Posterior cingulate gyrus (tissue), 11 donors: ENCODE measurements at places on chromosomes 2 and 18.

DNA sequence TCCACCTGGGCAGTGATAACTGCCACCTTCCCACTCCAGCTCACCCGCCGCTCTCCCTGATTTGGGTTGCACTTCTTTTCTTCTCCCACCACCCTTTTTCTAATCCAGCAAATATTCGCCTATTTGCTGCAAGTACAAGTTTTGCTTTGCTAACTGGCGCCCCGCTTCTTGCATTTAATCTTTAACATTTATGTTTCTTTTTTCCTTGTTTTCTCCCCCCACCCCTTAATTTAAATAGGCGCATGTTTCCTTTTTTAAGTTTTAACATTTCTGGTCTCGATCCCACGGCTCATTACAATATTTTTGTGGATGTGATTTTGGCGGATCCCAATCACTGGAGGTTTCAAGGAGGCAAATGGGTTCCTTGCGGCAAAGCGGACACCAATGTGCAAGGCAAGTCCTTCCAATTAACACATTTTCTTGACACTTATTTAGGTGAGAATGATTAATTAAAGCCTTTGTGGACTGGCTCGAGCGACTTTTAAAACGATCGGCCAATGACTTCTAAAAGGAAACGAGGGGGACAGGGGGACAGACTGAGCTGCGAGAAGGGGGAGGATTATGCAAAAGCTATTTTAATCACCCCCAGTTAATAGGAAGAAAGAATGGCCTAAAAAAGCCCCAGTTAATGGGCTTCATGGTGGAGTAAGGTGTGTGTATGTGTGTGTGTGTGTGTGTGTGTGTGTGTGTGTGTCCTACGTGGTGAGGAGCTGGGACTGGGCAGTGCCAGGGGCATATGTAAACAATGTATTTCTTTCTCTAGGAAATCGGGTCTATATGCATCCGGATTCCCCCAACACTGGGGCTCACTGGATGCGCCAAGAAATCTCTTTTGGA, 1.6 kb downstream of the TBR1 start:
- no peak for DNase-seq

- no peak for DNase-seq
Observed at GRCh38 chr2:126788113-126788512, 110.6 kb upstream of the TEX51 start.

DNA sequence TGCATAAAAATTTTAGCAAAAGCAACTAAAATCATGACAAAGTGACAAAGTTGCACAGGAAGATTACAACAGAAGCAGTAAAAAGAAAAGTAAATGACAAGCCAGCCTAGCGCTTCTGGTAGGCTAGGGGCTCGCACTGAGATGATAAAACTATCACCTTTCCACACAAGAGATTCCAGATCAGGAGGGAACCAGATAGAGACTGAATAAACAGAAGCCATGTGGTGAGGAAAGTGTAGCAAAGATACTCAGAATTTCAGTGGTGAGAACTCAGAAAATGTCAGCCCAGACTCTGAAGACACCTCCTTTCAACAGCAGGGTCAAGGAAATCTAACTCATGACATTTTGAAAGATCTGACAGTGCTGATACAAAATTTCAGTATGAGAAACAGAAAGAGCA, 77.4 kb upstream of the DNAJC10 start:
- no peak for DNase-seq

DNA sequence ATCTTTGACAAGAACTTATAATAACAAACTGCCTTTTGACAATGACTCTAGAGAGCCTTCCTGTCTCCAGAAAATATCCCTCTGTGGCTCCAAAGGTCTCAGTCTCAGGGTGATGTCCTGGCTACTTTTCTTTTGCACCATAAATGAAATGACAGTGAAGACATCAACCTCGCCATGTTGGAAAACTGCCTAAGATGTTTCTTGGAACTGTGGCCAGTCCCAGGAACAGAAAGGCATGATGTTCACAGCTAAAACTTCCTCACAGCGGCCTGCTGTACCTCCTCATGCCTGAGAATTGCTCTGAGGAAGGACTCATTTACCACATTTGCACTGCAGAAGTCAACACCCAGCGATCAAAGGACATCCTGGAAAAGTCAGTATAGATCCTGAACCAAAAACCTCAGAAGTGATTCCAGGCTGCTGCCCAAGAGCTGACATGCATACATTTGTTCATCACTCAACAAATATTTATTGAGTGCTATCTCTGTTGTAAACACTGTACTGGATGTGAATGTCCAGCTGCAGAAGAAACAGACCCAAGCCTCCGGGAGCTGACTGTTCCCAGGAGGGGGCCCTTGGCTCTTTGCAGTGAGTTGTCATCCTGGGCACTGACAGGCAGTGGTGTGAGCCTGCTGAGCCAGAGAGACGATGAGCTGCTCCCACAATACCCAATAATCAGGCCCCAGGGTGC, 64.3 kb upstream of the ACSL3 start:
- DNase-seq, result no peak

DNA sequence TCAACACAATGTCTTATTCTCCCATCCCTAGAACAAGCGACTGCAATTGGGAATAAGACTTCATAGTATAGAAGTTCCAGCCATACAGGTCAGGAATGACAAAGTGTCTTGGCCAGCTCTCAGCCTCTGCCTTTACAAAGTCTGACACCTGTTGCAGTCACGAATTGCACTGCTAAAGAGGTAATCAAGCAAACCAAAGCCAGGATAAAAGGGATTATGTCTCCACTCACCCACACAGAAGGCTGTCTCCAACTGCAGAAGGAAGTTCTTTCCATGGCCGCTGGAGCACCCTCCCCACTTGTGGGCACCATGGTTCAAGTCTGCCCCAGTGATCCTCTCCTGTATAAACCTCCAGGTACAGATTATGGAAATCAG, 114.8 kb upstream of the PKDCC start:
- DNase-seq, result no peak

DNA sequence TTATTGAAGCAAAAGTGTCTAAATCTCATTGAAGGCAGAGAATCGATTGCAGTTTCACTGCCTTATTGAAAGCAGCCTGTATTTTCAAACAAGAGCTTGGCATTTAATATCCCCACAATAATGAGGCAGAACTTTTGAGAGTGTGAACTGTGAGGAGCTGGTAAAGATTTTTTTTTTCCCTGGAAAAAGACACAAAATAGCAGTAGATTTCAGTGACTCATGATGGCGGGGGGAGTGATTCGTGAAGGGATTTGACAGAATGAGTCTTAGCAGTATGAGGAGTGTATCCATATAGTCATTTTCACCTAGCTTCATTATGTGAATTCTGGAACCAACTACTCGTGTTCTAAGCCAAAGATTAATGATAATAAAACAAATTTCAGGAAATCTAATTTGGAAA, 242.9 kb downstream of the ARL6IP6 start:
- DNase-seq, result no peak

GRCh38 chr2:71937396-71937795, 210.3 kb downstream of the CYP26B1 start:
- no peak for DNase-seq

- DNase-seq, result peak; percentile 46
Observed at GRCh38 chr2:232523682-232524597, 2.0 kb upstream of the CHRND start.

DNA sequence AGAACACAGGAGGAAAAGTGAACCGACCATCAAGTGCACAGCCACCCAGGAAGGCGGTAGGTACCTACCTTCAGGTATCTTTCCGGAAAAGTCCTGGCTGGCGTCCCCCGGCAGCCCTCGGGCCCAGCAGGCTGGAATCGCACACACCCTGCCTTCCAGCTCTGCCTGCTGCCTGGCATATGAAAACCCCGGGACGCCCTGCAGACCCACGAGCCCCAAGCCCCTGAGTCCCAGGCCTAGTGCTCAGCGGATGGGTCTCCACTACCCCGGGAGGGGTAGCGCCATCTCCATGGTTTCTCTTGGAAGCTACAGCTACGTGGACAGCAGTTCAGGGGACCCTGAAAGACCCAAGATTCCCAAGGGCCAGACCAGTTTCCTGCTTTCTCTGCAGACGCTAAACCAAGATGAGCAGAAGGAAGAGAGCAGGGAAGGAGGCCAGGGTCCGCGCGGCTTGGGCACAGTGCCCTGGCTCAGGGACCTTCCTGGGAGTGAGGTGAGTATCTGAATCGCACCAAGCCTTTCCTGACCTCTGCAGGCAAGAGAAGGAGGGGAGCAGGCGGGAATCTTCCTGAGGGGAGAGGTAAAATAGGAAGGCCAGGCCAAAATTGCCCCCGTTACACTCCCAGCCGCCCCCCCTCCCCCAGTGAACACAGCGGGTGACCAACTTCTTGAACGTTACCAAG, 80.4 kb downstream of the ARHGEF4 start:
- no peak for DNase-seq

DNA sequence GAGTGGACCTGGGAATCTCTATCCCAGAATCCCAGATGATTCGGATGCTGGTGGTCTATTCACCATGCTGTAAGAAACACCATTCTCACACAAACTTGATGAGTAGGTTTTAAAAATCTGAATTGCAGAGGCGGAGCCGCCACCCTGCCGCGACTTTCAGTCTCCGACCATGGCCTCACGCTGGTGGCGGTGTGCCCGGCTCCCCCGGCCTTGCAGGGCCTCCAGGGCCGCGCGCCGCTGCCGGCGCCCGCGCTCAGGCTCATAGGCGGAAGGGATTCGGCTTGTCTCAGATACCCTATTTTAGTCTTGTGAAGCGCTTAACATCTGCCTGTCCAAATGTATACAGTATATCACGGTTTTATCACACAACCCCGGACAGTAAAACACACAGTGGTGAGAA, 2.6 kb upstream of the PPM1B start:
- no peak for DNase-seq

DNA sequence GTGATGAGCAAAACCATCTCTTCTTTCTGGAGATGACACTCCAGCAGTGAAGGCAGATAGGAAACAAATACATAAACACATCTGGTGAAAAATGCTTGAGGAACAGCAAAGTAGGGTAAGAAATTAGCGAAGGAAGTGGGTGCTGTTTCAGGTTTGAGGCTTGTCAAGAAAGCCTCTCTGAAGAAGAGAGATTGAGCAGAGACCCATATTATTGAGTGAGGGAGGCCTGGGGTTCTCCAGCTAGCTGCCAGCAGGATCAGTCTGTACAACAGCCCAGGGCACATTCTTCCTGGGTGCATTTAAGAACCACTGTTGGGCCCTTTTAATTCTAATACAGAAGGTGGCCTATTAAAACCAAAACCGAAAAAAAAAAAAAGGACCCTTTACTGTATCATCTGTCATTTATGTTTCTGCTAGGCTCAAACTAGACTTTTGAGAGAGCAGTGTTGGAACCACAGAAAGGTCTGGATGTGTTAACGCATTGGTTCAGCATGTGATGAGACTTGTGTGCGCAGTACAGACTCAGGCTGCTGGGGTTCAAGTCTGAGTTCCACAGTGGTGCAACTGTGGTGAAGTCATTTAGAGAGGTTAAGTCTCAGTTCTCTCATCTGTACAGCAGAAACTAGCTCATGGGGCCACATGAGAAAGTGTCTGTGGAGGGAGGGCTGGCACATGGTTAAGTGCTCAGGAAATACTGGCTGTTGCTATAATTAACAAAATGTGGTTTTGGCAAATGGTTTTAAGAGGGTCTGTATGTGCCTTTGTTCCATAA, 28.9 kb downstream of the MGAT5 start:
- no peak for DNase-seq

GRCh38 chr2:237473878-237474441, 13.1 kb upstream of the MLPH start:
- DNase-seq, result no peak
